ENCODE measurements at places on chromosomes 3 and 15. TPM values are rescaled to one million over a fixed set of nuclear protein-coding genes. Genes with fewer than 3 reads are reported as not detected.

The TLR9 gene
- total RNA-seq: 10.4 TPM

The SERPINI2 gene
- not detected for total RNA-seq

The UCN2 gene
- not detected for total RNA-seq

The SLC12A6 gene
- total RNA-seq: 74.4 TPM

The MFGE8 gene
- 3.5 TPM for total RNA-seq

The STT3B gene
- total RNA-seq: 66.1 TPM

The HCLS1 gene
- total RNA-seq: 440 TPM

- DNase-seq: no peak
These were observed 511.4 kb upstream of the ZNF385D start for GRCh38 chr3:22262386-22262785.

GRCh38 chr3:156674911-156675829 is 780 bp downstream of the TIPARP start:
- peak; percentile 47 for DNase-seq

- DNase-seq: no peak
These were observed 81.6 kb downstream of the BOC start for GRCh38 chr3:113292933-113293332.

DNA sequence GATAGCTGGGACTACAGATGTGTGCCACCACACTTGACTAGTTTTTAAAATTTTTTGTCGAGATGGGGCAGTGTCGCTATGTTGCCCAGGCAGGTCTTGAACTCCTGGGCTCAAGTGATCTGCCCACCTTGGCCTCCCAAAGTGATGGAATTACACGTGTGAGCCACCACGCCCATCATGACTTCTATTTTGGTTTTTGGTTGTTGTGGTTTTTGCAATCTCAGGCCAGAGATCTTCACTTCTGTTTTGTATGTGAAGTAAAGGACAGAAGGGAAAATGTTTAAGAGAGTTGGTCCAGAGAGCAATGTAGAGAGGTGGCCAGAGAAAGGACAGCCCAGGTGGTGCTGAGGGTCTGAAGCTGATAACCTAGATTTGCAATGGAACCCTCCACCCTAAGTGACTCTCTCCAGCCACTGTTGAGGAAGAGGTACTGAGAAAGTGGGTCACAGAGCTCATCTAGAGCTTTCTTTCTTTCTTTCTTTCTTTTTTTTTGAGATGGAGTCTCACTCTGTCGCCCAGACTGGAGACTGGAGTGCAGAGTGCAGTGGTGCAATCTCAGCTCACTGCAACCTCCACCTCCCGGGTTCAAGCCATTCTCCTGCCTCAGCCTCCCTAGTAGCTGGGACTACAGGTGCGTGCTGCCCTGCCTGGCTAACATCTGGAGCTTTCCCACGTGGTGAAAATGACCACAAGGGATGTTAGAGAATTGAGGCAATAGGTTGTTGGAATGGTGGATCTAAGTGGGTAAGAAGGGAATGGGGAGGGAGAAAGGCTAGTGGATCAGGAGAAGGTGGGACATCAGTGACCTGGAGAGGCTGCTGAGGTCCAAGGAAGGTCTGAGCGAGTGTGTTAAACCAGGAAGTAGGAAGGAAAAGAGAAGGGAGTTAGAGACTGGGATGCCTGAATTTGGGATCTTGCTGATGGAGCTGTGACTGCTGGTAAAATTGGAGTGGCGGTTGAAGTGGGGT is 22.4 kb upstream of the SEMA4B start:
- DNase-seq: no peak

DNA sequence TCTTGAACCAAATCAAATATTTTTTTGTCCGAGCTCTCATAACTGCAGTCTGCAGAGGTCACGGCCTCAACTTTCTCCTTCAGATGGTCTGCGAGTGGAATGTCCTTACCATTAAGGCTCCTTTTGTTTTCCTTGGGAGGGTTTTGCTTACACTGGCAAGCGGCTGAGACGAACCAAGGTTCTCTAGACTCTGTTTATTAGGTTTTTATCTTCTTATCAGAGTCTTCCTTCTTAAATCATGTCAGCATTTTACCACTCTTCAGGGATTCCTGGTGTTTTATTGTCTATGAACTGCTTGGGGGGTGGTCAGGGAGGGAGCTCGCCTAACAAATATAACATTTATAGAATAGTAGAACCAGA is 773.7 kb upstream of the NR2F2 start:
- no peak for DNase-seq

DNA sequence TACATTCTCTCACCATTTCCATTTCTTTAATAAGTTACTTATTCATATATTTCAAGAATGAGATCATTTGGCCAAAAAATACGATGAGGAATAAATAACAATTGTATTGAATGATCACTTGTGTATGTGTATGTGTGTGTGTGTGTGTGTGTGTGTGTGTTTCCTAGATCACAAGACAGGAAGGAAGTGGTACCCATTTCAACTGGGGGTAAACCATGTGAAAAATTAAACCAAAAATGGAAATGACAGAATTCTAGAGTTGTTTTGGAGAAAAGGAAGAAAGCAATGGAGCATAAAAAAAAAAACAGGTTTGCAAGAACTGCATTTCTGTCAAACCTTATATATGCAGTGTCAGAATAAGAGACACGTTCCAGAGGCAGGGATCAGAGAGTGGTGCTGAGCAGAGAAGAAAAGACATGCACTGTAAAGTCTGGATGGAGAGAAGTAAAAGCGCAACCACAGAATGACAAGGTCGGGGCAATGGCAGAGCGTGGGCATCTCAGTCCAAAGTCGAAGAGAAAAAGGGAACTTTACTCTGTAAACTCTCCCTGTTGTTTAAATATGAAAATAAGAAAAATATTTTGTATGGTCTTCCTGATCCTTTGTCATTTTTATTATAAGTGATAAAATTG is 75.5 kb downstream of the PEX5L start:
- DNase-seq: no peak

DNA sequence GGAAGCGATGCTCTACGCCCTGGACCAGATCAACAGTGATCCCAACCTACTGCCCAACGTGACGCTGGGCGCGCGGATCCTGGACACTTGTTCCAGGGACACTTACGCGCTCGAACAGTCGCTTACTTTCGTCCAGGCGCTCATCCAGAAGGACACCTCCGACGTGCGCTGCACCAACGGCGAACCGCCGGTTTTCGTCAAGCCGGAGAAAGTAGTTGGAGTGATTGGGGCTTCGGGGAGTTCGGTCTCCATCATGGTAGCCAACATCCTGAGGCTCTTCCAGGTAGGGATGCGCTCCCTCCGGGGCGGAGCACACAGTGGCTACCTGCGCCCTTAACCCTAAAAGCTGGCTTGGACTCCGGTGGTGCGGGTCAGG is 698 bp downstream of the GRM7 start:
- DNase-seq: no peak

GRCh38 chr15:61062268-61062861 is 166.7 kb downstream of the RORA start:
- DNase-seq: no peak

DNA sequence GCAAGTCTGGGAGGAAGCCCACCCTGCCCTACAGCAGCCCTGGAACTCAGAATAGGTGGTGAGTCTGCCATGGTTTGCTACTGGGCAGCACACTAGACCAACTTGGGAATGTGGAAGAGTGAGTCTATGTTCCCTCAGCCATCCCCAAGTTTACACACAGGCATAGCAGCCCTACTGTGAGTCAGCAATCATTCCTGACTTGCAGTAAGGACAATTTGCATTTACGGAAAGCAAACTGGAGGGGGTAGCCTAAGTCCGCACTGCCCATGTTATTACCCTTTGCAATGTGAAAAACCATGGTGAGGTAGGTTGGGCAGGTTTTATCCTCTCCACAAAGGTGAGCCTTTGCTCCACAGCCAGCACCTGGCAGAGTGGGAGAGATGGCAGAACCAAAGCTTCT is 4.6 kb downstream of the TCTA start:
- no peak for DNase-seq

DNA sequence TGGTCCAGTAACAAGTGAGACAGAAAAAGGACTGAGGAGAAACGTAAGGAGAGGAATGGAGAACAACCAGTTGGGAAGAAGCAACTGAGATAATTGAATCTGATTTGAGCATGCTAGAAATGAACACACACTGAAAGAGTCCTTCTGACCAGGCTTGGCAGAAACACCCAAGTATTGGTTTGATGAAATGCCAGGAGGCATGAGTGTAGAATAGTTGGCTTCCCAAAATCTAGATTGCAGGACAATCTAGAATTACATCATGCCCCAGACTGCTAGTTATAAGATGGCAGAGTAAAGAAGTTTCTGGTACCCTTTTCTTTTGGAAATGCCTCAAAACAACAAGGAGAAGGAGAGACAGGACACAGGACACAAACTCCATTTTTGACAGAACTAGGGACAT is 189.7 kb upstream of the STT3B start:
- no peak for DNase-seq

- no peak for DNase-seq
These were observed 40.5 kb downstream of the FEZF2 start for GRCh38 chr3:62332835-62333244.

DNA sequence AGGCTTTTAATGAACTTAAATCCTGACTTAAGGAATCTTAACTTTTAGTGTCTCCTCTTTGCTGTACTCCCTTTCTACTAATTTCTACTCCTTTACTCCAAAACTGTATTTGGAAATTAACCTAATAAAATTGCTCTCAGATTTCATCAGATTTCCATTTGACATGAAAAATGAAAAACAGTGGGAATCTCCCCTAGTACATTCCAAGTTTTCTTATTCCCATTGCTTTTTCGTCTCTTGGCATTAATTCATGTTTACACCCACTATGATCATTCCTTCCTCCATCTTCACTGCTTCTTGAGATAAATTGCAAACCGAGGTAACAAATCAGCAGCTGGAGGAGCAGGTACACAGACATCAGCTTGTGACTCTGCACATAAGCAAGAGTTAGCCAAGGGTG is 208.7 kb downstream of the VGLL3 start:
- DNase-seq: no peak

- DNase-seq: no peak
These were observed 13.4 kb downstream of the LRIG1 start for GRCh38 chr3:66487465-66487864.

DNA sequence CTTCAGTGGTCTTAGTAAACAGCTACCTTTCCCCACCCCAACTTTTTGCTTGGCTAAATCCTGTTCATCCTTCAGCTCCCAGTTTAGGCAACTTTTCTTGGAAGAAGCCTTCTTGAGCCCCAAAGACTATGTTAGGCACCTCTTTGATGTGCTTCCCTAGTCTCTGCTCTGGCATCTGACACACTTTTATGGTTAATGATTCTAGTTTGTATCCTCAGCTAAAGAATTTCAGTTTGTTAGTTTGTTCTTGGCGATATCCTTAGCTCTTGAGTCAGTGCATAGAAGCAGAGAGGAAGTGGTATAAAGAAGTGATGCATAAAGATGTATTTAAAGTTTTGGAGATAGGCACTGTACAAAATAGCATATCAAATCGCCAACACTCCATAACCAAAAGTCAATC is 168.4 kb downstream of the WDR72 start:
- DNase-seq: no peak

All from activated B cell treated with CpG ODN at 0.5 μM for 24 hours (primary cell).